ENCODE measurements at places on chromosomes 12 and 14. TPM values are rescaled to one million over a fixed set of nuclear protein-coding genes. Genes with fewer than 3 reads are reported as not detected.

DNA sequence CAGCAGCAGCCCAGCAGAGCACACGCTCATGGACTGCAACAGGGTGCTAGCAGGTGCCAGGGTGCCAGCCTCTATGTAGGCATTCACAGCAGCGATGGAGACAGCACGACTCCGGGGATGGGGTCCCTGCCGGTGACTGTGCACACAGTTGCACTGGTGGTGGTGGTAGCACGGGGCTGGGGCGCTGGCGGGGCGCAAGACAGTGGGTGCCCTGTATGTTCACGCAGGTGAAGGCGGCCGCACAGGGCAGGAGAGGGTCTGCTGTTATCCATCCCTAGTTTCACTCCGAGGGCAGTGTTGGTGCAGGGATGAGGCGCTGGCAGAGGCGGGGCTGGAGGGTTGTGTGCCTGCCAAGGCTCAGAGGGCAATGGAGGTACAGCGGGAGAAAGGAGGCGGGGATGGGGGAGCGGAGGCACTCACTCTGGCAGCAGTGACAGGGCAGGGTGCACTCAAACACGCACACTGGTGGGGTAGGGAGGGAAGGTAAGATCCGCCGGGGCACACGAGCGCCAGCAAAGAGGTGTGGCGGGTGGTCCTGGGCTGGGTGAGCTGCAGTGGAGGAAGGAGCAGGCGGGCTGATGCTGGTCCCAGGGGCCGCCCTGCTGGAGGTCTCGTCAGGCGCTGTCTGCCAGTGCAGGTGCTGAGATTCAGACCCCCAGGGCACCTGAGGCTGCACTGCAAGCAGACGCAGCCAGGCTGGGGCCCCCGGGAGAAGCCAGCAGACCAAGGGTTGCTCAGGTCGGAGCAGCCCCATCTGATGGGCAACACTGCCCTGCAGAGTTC is 76.7 kb downstream of the GALC start:
- no peak for DNase-seq

DNA sequence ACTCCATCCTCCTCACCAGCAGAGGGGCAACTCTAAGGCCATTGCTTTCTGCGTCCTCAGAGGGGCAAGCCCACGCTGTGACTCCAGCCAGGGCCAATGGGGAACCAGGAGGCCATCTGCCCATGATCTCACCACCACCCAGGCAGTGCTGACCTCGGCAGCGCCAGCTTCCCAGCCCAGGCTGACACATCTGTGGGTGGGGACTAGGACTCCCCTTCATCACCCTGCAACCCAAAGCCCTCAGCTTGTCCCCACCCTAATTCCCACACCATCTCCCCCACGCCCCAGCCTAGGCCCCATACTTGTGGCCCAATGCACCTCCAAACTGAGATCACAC is 58.6 kb downstream of the VWF start:
- no peak for DNase-seq

Gene BDKRB1
- not detected for total RNA-seq

DNA sequence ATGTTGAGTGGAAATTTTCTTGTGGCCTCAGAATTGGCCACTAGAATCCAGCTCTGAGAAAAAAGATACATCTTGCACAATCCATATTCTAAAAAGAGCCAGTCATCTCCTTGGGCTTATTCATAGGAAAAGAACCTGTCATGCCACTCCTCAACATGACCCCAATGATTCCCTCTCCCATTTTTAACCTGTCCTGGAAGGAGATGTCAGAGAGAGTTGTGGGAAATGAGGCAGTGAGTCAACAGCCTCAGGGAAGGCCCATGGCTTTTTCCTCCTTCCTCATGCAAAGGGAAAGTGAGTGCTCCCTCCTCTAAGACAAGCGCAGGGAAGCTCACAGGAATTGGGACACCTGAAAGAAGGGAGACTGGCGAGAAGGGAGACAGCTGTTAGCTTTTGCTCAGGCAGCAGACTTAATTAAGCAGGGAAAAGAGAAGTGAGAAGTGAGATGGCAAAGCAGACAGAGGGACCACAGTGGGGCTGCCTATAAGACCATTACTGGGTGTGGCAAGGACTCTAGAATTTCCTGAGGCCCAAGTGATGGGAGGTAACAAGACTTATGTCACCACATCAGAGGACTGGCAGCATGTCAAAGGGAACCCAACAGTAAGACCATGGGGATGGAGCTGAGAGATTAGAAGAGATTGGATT is 10.2 kb upstream of the DHRS7 start:
- no peak for DNase-seq

DNA sequence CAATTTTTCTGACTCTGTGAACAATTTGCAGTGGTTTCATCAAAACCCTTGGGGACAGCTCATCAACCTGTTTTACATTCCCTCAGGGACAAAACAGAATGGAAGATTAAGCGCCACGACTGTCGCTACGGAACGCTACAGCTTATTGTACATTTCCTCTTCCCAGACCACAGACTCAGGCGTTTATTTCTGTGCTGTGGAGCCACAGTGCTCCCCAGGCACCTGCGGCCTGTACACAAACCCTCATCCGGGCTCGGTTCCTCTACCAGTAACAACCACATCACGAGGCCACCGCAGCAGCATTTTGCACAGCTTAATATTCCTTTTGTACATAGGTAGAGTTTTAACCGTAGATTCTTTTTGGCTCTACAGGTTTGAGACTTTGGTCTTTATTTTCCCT is 397.4 kb upstream of the OR4E1 start:
- DNase-seq: peak; percentile 37

Gene PTGER2
- total RNA-seq: 0.65 TPM

DNA sequence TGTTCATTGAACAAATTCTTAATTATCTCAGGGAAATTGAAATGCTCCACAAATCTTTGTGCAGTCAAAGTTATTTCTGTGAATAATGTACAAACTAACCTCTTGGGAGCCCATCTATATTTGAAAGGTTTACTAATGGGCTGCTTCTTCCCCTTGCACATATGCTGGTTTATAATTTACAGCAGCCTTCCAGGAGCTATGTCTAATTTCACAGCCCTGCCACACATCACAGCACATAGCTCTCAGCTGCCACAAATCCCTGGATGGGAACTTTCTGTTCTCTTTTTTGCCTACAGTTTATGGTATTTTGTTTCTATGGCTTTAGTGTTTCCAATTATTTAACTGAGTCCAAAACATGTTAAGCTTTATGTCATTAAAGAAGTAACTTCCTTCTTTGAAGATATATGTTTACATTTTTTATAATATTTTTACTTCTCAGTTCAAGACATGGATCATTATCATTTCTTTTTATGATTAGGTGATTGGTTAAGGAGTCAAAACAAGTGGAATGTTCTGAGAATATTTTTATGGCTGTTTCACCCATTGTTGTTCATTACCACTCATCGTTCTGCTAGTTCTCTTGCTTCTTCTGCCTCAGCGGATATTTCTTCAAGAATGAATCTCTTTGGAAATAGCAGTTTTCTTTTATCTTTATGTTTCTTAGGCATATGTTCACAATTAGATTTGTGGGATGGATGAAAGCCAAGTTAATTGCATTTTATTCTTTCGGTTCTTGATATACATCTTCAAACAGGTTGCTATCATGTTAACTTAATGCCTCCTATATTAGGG is 475.6 kb upstream of the MIS18BP1 start:
- no peak for DNase-seq

- DNase-seq: no peak
Observed at GRCh38 chr12:54011665-54012532, 3.1 kb downstream of the HOXC8 start.

Gene CDK17
- 15.6 TPM for total RNA-seq

- no peak for DNase-seq
Observed at GRCh38 chr14:75098682-75099081, 28.2 kb downstream of the NEK9 start.

DNA sequence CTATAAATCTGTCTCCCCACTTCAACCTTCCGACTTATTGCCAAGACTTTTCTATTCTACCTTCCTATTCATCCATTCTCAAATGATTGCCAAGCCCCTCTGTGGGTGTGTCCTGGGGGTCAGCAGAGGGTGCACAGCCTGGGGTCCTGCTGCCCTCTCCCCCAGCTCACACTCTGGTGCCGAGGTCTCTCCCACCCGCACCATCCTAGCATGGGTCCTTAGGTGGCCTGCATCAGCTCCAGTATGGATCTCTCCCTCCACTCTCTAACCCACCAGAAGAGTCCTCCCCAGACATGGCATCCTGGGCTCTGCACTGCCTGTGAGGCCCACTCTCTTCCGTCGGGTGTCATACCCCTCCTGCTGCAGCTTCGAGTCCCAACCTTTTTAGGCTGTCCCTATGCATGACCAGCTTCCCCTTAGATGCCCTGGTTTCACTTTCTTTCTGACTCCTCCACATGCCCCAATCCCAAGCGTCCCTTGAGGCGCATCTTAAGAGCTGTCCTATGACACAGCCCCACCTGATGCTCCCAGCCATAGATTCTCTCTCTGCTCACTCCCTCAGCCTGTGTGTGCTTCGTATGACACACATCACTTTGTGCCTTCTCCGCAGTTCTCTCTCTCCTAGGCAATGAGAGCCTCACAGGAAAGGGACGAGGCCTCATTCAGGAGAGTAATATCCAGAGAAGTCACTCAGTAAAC is 43.9 kb downstream of the GIT2 start:
- no peak for DNase-seq

DNA sequence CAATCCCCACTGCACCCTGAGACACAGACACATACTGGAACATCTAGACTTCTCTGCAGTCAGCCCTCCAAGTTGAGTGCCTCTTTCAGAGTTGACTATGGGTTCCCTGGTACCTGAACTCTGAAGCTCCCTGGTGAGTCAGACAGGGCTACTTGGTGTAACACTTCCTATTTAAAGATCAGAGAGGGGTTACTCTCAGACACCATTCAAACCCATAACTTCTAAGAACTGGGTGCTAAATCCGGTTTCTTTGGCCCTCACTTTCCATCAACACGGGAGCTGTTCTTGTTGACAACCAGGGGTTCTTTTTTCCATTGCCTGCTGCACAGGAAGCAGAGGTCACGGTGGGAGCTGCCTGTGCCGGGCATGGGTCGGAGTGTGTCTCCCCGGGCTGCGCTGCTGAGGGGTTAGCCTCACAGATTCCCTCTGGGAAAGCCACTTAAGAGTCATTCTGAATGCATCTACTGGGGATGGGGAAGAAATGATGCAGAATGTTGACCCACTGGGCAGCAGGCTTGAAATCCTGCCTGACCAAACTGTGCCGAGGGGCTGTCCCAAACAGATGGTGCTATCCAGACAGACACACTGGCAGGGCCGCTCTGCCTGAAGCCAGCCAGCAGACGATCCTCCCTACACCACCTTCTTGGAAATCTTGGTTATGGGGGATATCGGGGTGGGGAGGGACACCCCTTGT is 74.1 kb downstream of the PITPNM2 start:
- DNase-seq: no peak

DNA sequence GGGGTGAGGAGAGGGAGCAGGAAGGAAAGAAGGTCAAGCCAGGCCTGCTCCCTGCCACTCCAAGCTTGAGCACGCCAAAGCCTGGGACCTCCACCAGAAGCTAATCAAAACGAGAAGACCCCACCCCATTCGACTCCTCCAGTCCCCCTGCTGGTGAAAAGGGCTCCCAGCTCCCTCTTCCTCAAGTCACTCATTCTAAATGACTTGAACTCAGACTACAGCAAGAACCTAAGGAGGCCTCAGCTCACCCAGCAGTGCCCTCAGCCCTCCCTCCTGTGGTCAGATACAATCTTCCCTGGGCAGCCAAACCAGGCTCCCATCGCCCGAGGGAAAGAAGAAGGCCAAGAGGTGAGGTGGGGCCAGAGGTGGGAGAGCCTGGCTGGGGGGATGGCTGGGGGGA is 17.4 kb downstream of the HDAC7 start:
- no peak for DNase-seq

GRCh38 chr14:72559202-72559601 is 334.7 kb downstream of the DPF3 start:
- no peak for DNase-seq

Gene DPF3
- total RNA-seq: 25.0 TPM

Gene PROX2
- total RNA-seq: not detected

Gene OLR1
- 0.35 TPM for total RNA-seq

- no peak for DNase-seq
Observed at GRCh38 chr12:75236206-75236605, 26.6 kb upstream of the KCNC2 start.

GRCh38 chr14:91418387-91419043 is 895 bp upstream of the CCDC88C start:
- peak; percentile 87 for DNase-seq

- DNase-seq: no peak
Observed at GRCh38 chr12:57838594-57839302, 7.8 kb downstream of the CTDSP2 start.

- no peak for DNase-seq
Observed at GRCh38 chr12:28318273-28318672, 128.0 kb downstream of the CCDC91 start.

- no peak for DNase-seq
Observed at GRCh38 chr14:78243187-78243586, 73.0 kb downstream of the NRXN3 start.
